ENCODE measurements at places on chromosomes 1 and 21. TPM values are rescaled to one million over a fixed set of nuclear protein-coding genes. Genes with fewer than 3 reads are reported as not detected.

PCAT6 gene
- total RNA-seq = not detected

RHBG gene
- total RNA-seq = not detected

SNAPIN gene
- 64.0 TPM for total RNA-seq

JAM2 gene
- not detected for total RNA-seq

TOR1AIP2 gene
- 124 TPM for total RNA-seq

KCND3 gene
- total RNA-seq = not detected

FALEC gene
- total RNA-seq = not detected

OR2L5 gene
- not detected for total RNA-seq

USP21 gene
- total RNA-seq = 9.7 TPM

ANGPTL1 gene
- not detected for total RNA-seq

PLD5 gene
- 0.33 TPM for total RNA-seq

PGLYRP4 gene
- total RNA-seq = not detected

RXRG gene
- total RNA-seq = not detected

KIF14 gene
- total RNA-seq = 17.3 TPM

FAM131C gene
- total RNA-seq = 2.1 TPM

HS2ST1 gene
- 12.4 TPM for total RNA-seq

ANXA9 gene
- total RNA-seq = 0.55 TPM

SH2D1B gene
- total RNA-seq = 0.10 TPM

CA14 gene
- not detected for total RNA-seq

SDC3 gene
- total RNA-seq = 23.8 TPM

SLC9C2 gene
- total RNA-seq = not detected

OR2G6 gene
- total RNA-seq = not detected

RIPK4 gene
- 0.20 TPM for total RNA-seq

DAP3 gene
- 52.7 TPM for total RNA-seq

FMO5 gene
- total RNA-seq = 0.07 TPM

WNT3A gene
- not detected for total RNA-seq

G0S2 gene
- not detected for total RNA-seq

ADAR gene
- 98.3 TPM for total RNA-seq

NCAM2 gene
- 0.07 TPM for total RNA-seq

WNT4 gene
- not detected for total RNA-seq

SPATA45 gene
- total RNA-seq = not detected

NOS1AP gene
- total RNA-seq = 1.8 TPM

CD2 gene
- total RNA-seq = not detected

NBPF14 gene
- 15.1 TPM for total RNA-seq

CRP gene
- total RNA-seq = not detected

IBA57 gene
- total RNA-seq = 8.4 TPM

CD48 gene
- total RNA-seq = not detected

CRB1 gene
- total RNA-seq = not detected

CLCA2 gene
- total RNA-seq = 0.26 TPM

LCE1D gene
- total RNA-seq = not detected

GPR52 gene
- total RNA-seq = 0.30 TPM

KANK4 gene
- not detected for total RNA-seq

GCSAML gene
- total RNA-seq = not detected

KCNJ9 gene
- total RNA-seq = not detected

SPATA1 gene
- not detected for total RNA-seq

RIPPLY3 gene
- not detected for total RNA-seq

DNASE2B gene
- total RNA-seq = not detected
